CD4-positive, alpha-beta memory T cell (primary cell): ENCODE measurements at places on chromosomes 12 and 14. TPM values are rescaled to one million over a fixed set of nuclear protein-coding genes. Genes with fewer than 3 reads are reported as not detected.

Gene CBLN3
- polyA plus RNA-seq = not detected

Gene CHPT1
- 12.6 TPM for polyA plus RNA-seq

Gene TSPAN8
- not detected for polyA plus RNA-seq

Gene ACOT6
- not detected for polyA plus RNA-seq

Gene DGKA
- 493 TPM for polyA plus RNA-seq

Gene CLEC4C
- not detected for polyA plus RNA-seq

Gene DEPDC4
- not detected for polyA plus RNA-seq

Gene AICDA
- polyA plus RNA-seq = not detected

Gene DAO
- polyA plus RNA-seq = not detected
